ENCODE measurements at places on chromosomes 5 and 9.

DNA sequence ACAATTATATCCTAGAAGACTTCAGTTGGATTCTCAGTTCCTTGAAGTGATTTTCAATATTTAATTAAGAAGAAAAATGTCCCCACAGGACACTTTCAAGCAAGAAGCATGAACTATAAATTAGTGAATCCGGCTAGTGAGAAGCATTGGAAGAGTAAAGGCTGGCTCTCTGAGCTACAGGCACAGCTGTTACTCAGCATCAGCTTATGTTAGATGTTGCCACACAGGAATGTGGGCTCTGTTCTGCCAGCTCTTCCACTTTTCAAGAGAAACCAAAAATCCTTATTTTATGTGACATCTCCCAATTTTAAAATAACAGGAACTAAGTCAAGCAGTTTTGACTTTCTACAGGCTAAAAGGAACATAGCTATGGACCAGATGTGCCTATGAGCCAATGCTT is 14.9 kb downstream of the ZNF474 start:
- DNase-seq = no peak

DNA sequence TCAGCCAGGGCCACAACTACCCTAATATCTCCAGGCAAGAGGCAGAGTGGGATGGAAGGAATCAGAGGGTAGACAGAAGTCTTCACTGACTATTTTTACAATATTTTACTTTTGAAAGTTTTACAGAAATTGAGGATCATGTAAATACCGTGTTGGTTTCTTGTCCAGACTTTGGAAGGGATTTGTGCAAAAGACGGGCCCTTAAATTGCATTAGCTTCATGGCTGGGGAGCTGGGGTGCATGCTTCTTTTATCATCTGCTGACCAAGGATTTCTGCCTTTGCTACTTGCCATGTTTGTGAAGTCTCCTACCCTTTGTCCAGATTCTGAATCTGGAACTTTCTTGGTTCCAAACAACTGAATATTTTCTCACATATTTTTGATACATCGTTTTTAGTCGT is 107.7 kb upstream of the GRIN3A start:
- no peak for DNase-seq

DNA sequence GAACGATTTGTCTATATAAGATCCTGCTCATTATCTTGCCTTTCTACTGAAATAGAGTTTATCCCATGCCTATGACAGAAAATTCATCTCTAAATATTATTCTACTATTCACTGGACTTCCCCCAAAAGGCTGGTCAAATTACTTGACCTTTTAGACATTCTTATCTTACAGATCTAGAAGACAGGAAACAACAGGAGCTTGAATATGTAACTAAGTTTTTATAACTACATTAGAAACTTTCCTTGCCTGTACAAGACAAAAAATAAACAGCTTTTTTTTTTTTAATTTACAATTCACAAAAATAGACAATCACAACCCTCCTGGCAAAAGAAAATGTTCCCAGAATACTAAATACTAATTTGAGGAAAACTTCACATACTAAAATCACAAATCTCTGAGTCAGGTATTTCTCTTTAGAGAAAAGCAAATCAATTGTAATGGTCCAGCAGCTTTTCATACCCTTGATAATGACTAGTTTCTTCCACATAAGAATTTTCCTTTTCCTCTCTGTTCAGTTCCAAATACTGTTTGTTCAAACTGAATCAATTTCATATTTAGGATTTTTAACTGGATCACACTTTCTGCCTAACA is 68.6 kb downstream of the MLLT3 start:
- no peak for DNase-seq

DNA sequence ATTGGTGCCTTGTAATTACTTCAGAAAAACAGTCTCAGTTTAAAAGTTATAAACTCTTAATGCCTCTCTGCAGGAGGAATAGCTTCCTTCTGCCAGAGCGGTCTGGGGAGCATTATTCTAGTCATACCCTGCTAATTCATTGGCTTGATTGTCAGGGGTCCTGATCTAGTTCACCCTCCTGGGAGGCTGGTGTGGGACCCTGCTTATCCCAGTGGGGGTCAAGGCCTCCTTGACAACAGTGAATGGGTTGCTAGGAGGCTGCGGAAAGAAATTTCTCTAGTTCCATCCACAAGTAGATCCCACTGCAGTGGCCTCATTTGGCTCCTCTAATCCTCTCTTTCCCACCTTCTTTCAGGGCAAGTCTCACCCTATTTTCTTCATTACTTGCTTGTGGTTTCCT is 105.7 kb downstream of the TMC1 start:
- no peak for DNase-seq

- peak; percentile 87 for DNase-seq
Measured at GRCh38 chr9:69822116-69822750, 1.6 kb downstream of the CFAP95 start.

DNA sequence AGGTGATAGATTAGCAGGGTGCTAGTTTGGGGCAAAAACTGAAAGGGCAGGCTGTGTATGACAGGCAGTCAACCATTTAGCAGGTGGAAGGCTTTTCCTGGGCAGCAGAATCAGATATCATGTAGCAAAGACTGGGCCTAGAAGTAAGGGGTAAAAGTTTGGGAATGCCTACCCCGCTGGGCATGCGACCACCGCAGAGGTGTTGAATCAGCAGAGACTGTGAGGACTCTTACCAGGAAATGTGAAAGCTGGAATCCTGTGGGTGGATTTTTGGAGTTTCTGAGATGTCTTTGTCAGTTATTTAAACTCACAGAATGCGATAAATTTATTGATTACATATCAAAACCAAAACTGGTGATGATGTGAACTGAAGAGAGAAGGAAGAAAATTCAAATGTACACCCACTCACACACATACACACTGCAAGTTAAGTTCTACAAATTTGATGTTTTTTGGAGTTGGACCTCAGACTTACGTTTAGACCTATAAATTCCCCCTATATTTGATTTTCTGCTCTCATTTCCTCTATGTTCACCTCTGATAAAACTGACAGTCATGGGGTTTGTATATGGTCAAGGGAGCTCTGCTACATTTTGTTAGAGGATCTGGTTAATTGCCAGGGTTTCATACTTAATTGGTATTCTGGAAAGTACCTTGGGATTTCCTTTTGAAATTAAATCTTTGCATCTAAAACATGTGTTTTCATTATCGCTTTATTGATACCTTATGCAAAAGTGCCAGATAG is 333.6 kb downstream of the CSNK1G3 start:
- DNase-seq = no peak

DNA sequence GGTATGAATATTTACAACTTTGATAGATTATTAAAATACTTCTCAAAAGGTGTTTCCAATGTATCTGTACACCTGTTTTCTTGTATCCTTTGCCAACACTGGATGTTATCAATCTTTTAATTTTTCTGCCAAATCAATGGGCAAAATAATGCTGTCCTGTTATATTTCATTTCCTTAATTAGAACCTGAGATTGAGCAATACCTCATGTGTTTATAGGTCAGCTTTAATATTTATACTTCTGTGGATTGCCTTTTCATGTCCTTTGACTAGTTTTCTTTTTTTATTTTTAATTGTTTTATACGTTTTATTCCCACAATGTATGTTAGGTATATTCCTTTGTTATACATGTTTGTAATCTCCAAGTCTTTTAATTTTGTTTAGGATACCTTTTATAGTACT is 77.6 kb downstream of the JAK2 start:
- no peak for DNase-seq

DNA sequence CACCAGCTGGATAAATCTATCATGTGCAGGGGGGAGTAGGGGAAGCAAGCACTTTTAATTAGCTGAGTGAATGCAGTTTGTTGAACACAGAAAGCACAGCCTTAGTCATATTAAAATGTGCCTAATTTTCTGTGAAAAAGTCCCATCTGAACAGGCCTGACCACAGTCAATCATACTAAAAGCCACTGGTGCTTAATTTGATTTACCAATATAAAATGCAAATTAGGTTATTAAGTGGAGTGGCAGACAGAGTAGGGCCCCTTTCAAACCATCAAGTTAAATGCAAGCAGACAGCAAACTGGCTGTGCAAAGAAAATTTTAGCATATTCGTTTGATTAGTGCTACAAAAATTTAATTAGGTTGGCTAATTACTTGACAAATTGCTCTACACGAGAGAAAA is 176.1 kb downstream of the ISL1 start:
- no peak for DNase-seq

DNA sequence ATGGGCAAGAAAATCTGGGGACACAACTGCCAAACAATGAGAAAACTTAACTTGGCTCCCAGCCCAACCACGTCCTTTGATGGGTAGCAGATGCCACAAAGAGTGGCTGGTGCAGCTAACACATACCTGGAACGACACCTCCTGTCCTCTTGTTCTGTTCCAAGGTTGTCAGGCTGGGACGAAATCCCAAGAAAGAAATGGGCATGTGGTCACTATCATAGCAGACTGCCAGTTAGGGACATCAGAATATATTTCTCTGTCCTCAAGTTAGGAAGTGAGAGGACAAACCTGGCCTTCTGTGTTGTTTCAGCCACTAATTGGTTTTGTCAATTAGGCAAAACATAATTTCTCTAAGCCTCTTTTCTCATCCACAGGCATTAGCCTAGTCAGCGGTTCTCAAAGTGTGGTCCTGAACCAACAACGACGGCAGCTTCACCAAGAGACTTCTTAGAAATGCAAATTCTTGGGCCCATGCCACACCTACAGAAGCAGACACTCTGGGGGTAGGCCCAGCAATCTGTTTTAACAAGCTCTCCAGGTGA is 63.4 kb downstream of the RAPGEF1 start:
- no peak for DNase-seq

DNA sequence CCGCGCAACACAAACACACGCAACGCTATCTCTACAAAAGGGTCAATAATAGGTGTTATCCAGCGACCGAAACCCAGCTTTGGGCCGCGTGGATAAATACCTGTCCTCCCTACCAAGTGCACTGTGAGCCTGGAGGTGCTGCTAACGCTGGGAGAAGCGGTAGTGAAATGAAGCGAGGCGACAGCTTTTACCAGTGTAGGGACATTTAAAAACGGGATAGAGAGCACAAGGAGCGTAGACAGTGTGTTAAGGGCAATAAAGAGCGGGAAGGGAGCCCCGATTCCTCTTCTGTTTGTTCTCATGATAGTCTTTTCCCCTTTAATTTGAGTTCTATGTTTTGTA is 421 bp upstream of the DEPDC1B start:
- DNase-seq = peak; percentile 9

DNA sequence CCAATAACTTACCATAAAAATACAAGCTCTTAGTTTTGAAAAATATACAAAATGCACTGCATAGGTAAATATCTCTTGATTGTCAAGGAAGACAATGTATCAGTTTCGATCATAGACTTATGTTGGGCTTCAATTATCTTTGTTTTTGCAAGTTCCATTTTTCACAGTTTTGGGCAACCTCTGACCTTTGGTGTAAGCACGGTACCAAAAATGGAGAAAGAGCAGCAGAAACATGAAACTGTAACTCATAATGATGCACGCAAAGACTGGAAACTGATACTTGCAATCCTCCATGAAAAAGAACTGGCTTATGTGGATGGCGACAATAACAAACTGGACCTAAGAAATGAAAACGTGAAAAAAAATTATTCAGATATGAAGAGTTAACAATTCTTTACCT is 54.5 kb upstream of the DEPDC1B start:
- DNase-seq = no peak

- no peak for DNase-seq
Measured at GRCh38 chr5:135879591-135879990, 16.1 kb downstream of the IL9 start.

GRCh38 chr5:116084287-116084691 is 536 bp upstream of the COMMD10 start:
- no peak for DNase-seq

DNA sequence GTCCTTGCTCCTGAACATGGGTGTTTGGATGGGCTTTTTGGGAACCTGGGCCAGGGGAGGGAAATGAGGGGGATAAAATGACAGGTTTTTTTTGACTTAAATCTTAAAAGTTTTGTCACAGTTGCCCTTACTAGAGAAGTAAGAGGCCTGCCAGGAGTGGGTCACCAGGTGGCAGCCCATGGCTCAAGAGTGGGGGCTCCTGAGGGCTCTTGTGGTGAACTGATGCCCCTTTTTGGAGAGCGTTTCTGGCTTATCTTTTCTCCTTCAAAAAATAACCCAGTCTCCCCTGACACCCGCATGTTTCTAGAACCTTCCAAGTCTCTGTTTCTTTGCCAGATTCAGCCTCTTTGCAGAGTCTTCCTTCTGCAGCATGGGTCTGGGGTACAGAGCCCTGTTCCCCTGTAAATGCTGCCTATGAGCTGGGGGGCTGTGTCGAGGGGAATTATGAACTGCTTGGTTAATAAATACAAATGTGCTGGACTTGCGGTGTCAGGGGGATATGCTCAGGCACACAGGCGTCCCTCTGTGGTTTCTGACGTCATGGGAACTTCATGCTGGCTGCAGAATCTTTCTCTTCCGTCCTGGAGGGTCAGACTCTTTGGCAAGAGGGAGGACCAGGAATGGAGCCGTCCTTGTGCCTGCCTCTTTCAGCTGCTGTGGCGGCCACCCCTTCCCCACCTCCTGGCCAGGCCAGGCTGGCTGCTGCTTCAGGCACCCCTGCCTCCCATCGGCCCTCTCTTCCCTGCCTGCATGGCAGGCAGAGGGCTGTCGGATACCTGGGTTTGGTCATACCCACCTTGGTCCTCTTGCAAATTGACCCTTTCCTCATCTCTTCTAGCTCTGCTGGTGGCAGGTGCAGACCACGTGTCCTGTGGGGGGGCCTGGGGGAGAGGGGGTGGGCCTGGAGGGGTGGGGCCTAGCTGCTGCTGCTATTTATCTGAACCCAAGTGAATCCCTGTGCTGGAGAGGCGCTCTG is 30.1 kb downstream of the PTPA start:
- DNase-seq = peak; percentile 83

DNA sequence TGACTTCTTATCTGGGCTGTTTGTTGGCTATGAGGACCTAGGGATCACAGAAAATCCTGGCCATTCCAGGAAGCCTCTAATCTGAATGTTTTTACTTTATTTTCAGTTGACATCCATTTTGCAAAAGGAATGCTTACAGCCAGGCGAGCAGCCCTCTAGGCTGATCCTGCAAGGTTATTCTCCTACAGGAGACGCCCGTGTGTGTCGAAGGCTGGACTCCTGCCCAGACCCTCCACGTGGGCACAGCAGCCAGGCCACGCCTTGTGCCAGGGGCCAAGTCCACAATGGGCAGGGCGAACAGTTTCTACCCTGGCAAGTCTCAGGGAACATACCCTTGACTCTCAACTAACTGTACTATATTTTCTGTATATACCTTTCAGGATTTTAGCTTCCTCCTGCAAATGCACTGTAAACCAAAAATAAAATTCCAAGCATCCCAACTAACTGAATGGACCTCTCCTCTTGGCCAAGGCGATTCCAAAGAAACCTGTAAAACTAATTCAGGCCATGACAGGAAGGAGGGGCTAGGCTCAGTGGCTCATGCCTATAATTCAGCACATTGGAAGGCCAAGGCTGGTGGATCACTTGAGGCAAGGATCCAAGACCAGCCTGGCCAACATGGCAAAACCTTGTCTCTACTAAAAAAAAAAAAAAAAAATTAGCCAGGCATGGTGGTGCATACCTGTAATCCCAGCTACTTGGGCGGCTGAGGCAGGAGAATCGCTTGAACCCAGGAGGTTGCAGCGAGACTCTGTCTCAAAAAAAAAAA is 5.7 kb downstream of the CMBL start:
- DNase-seq = no peak

DNA sequence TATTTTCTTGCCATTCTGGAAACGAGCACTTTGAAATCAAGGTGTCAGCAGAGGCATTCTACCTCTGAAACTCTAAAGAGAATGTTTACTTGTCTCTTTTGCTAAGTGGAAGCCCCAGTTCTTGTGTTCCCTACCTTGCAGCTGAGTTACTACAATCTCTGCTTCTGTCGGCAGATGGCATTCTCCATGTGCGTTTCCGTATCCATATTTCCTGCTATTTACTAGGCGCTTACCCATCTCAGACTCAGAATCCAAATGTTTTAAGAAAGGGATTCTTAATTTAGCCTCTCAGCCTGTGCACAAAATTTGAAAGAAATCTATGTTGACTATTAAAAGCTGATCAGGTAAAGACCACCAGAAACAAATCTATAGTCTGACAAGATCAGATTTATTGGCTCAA is 221.3 kb upstream of the FTMT start:
- DNase-seq = no peak
